ENCODE measurements at places on chromosomes 16 and 17.
A peak's percentile ranks its signal among the peaks of the same experiment; 100 is the strongest.

DNA sequence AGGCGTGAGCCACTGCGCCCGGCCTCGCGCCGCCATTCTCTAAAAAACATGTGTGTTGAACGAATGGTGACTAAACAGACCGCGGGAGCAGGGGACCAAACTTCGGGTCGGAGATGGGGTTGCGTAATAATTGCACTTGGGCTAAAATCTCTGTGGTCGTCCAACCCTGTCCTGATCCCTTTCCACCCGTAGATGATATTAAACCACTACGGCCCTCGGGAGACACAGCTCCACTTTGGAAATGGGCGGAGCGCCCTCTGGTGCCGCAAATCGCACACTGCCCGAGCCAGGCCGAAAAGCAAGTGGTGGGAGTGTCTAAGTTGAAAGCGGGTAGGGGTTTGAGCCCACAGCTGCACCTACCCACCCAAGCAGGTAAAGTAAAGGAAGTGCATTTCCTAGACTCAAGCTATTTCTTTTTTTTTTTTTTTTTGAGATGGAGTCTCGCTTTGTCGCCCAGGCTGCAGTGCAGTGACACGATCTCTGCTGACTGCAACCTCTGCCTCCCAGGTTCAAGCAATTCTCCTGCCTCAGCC, 17.0 kb downstream of the CAVIN1 start:
- peak; percentile 77 for DNase-seq

GRCh38 chr17:76445697-76446448, 7.1 kb downstream of the UBE2O start:
- no peak for DNase-seq

DNA sequence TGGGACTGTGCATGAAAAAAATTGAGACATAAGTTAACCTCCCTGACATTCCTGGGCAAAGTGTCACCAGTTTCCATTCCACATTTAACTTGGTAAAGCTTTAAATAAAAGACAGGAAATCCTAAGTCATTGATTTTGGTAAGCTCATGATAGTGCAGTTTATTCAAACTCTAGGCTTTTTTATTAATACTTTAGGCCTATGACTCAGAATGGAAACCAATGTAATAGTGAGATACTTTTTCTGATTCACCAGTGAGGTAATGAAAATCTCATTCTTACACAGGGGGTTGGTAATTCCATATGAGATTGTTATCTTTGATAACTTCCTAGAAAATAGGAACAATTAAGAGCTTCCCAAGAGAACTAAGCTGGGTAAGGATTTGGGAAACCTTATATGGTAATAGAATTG, 91.1 kb downstream of the NLK start:
- DNase-seq, result no peak

DNA sequence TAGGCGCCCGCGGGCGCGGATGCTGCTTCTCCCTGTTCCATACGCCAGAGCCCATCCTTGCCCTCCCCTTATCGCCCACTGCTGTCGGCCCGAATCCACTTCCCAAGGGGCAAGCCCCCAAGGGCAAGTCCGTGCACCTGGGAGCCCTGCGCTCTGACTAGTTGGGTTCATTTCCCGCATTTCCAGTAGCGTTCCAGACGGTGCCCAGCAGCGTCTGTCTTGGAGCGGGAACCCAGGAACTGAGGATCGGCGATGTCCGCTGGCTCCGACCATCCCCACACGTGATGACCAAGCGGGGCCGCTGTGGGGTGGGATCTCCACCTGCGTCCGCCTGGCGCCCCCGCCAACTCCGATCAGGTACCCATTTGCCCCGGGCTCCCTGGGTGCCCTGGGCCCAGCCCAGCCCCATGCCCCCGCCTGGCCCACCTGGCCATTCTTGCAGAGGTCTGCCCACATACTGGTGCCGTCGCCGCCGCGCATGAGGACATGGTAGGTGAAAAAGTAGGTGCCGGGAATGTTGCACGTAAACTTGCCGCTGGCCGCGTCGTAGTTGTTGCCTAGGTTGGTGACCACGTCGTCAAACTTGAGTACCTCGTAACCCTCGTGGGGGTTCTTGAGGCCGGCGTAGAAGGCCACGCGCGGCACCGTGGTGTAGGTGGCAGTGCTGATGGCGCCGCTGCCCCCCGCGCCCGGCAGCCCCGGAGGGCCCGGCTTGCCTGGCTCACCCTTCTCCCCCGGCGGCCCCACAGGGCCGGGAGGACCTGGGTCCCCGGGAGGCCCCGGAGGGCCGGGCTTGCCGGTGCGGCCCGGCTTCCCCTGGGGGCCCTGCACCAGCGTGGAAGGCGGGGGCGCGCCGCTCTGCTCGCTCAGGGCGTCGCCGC, 837 bp downstream of the C1QL1 start:
- DNase-seq, result no peak

DNA sequence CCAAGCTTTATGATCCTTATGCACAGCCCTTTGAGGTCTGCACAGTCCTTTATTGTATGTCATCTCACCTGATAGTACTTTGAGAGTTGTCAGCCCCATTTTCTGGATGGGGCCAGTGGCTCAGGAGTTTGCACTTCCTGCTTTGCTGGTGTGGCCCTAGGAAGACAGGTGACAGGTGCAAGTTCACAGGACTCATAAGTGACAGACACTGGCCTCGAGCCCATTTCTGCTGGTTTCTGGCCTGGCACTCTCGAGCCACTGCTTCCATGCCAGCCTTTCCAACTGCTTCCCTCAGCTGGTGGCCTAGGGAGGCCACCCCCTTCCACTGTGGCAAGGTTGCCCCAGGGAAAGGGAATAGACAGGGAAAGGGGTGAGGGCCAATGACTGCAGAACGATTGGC, 84.4 kb upstream of the CCL1 start:
- no peak for DNase-seq

DNA sequence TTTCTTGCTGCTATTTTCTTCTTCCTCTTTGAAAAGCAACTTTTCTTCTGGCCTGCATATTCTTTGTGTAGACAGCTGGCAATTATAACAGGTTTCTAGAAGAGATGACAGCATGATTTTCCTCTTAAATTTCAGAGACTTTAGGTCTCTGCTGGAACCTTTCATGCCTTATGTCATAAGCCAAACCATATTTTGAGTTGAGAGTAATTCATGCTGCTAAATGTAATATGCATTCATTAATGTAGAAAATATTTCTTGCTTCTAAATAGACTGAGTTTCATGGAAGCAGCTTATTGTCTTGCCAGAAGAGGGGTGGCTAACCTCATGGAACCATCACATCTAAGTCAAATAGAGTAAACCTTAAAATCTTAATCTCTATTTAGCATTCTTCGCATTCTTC, 25.9 kb upstream of the ABCA9 start:
- DNase-seq, result no peak

DNA sequence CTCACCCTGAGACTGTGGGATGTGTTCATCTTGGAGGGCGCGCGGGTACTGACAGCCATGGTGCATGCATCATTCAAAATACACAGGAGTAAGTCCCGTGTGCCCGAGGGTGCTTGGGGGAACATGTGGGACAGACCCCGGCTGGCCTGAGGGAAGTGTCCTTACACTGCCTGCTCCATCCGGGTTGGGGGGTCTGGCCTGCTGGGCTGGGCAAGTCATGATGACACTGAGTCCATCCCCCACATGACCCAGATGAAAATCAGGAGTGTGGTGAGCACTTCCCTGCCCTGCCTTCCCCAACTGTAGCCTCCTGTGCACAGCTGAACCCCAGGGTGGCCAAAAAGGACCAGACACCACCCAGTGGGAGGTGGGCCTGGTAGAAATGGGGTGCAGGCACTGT, 10.8 kb downstream of the TBC1D26 start:
- DNase-seq, result no peak

- DNase-seq, result no peak
Measured at GRCh38 chr16:84054271-84054670, 11.7 kb upstream of the SLC38A8 start.

GRCh38 chr16:65819136-65819898, 547.2 kb upstream of the CDH5 start:
- DNase-seq, result no peak

- no peak for DNase-seq
Measured at GRCh38 chr17:16569358-16569712, 331 bp upstream of the ZNF287 start.

GRCh38 chr17:72764632-72765041, 327.9 kb downstream of the SLC39A11 start:
- no peak for DNase-seq

DNA sequence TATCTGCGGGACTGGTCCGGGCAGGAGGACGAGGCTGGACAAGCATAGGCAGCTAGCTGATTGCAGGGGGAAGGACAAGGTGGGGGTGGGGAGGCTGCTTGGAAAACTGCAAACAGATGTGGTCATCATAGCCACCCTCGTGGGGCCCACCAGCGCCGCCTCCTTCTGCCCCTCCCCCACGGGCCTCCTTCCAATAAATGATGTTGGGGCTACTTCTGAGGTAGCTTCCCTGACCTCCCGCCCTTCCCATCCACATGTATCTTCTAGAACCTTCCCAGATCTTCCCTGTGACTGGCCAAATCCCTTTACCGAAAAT, 12.3 kb upstream of the CDC42EP4 start:
- DNase-seq, result no peak

GRCh38 chr17:79053251-79053925, 21.2 kb upstream of the ENGASE start:
- no peak for DNase-seq

GRCh38 chr16:70687102-70687511, 1.3 kb upstream of the MTSS2 start:
- no peak for DNase-seq

DNA sequence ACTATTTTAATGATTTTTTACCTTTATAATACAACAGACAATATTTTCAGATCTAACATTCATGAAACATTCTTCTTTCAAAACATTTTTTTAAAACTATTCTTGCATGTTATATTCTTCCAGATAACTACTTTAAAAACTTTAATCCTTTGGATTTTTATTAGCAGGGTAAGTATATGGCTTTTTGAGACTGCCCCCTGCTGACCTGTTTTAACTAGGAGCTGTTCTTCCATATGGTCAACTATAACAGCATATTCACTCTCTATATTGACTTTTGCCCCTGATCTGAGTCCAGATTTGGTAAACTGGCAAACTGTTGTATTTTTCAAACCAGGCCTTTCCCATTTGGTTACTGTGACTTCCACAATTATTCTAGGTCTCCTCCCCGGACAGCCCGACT, 16.5 kb downstream of the ZNF18 start:
- DNase-seq, result no peak

GRCh38 chr16:5977329-5977728, 879.7 kb upstream of the EEF2KMT start:
- no peak for DNase-seq

DNA sequence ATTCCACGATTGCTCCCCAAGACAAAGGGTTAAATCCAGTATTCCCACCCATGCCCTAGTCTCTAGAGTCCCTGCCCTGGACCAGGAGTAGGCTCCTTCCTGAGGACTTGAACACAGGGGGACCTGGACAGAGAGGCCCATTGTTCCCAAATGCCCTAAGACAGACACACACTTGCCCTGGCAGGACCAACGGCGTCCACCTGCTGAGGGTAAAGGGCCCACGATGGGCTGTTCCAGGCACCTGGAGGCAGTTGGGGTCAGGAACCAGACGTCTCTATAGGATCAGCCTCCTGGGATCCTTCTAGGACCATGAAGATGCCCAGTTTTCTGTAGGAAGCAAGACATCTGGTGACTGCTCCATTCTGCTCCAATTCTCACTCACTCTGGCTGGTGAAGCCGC, 39.3 kb downstream of the TNFRSF13B start:
- DNase-seq, result no peak

DNA sequence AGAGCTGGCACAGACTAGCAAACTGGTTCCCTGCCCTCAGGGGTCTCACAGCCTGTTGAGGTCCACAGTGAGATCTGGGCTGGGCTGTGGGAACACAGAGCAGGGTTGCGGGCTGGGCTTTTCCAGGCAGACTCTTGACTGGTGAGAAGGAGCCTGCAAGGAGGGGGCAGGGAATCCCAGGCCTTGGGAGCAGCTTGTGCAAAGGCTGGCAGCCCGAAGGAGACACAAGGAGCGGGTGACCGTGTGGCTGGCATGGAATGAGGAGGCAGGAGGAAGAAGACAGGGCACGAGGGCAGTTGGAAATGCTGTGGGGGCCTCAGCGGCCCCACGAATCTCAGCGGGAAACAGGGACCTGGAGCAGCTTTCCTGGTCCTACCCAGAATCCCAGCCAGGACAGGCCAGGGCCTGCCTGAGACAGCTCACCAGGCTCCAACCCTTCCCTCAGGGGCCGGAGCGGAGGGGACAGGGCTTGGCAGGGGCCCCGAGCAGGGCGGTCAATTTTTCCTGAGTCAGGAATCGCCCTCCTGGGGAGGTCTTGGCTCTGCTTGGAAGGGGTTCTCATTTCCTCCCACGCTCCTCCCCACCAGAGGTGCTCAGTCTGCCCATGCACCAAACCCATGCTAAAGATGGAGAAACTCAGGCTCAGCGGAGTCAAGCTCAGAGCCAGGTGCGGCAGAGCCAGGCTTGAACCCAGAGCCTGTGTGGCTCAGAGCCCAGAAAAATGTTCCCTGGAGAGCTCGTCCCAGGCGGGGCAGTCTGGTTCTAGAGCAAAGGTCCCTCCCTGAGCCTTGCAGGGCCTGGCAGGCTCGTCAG, 9.2 kb upstream of the SNN start:
- no peak for DNase-seq

GRCh38 chr16:8519179-8519578, 71.1 kb downstream of the TMEM114 start:
- DNase-seq, result no peak

DNA sequence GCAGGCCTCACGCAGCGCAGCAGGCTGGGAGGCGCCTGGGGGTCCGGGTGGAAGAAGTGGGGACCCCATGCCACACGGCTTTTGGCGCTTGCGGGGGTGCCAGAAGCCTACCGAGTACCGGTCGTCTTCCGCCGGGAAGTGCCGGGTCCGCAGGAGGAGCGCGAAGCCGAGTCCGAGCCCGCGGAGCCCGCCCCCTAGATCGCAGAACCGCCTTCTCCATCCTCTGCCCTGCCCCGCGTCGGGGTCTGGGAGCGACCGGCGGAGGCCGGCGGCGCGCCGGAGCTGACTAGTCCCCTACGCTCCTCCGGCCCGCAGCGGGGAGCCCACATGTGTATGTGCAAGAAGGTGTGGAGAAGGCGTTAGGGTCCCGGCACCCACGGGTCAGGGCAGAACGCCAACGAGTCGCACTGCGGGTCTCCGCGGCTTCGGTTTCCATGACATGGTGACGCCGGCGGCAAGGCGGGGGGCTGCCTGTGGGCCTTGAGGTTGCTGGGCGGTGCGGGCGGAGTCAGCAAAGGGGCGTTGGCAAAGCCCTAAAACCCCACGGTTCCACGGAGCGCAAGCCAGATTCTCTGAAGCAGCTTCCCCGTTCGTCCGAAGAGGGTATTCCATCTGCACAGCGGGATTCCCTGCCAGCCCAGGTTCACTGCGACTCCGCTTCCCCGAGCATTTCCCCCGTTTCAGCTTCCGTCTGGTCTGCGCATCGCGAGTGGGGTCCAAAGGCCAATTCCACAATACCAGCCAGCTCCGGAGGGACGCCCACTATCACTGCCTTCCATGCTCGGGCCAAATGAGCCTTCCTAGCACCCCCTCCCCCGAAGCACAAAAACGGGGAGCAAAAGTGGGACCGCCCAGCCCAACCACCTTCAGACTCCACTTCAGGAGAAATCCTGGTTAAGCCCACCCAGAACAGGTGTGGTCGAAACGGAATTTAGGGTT, 2.3 kb upstream of the LHX1 start:
- no peak for DNase-seq

- no peak for DNase-seq
Measured at GRCh38 chr17:30922235-30923030, 688 bp downstream of the ADAP2 start.
